ENCODE measurements at places on chromosomes 13 and 19. TPM values are rescaled to one million over a fixed set of nuclear protein-coding genes. Genes with fewer than 3 reads are reported as not detected.

WIZ gene
- 43.9 TPM for total RNA-seq

ZFR2 gene
- total RNA-seq: 22.6 TPM

DNA sequence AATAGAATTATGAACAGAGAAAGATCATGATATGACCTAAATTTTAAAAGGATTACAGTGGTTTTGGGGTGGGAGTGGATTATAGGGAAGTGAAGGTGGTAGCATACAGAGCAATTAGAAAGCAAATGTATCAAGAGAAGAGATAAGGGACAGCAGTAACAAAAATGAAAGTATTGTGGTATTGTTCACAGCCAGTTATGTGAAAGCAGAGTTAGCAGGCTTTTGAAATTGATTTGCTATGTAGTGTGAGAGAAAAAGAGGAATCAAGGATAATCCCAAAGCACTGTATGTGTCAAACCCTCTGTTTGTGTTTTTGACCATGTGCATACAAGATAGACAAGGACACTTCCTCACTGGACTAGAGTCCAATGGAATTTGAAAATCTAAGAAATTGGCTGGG, 1721.4 kb downstream of the PCDH9 start:
- H3K27me3 ChIP-seq: no peaks in the 10 kb centered on the region
- no peaks in the 10 kb centered on the region for H3K4me1 ChIP-seq
- no peak overlapping the region for H3K27ac ChIP-seq
- DNase-seq: no peak

DNA sequence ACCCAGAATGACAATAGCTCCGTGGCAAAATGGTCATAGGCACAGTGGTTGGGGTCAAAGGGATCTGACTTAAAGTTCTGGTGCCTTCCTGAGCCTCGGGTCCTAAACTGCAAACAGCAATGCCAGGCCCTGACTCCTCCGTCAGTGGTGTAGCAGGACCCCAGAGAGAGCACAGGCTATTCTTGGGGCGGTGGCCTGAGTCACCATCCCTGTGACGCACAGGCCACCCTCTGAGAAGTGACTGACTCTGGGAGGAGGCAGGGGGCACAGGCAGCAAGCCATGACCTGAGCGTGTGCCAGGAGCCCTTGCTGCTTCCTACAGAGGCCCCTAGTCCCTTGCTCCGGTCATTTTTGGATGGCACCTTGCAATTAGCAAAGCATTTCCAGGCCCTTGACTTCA, 18.7 kb downstream of the PLVAP start:
- H3K27ac ChIP-seq: no peak overlapping the region
- H3K4me3 ChIP-seq: no peak overlapping the region
- no peak for DNase-seq
- H3K27me3 ChIP-seq: peaks cover 3% of the 10 kb centered on the region
- H3K4me1 ChIP-seq: peaks cover 1% of the 10 kb centered on the region

LILRB5 gene
- total RNA-seq: 0.09 TPM

OSCAR gene
- 2.7 TPM for total RNA-seq

DNA sequence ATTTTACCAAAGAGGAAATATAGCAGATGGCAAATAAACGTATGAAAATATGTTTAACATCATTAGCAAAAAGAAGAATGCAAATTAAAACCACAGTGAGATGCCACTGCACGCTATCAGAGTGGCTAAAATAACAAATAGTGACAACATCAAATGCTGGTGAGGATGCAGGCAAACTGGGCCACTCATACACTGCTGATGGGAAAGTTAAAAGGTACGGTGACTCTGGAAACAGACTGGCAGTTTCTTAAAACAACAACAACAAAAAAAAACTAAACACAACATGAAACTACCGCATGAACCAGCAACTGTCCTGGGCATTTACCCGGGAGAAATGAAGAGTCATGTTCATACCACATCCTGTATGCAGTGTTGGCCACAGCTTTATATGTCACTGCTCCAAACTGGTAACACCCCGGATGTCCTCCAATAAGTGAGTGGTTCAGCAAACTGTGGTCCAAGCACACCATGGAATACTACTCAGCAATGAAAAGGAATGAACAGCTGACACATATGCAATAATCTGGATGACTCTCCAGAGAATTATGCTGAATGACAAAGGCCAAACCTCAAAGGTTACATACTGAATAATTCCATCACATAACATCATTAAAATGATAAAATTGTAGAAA, 22.3 kb downstream of the EPS15L1 start:
- peaks cover 6% of the 10 kb centered on the region for H3K36me3 ChIP-seq
- no peak overlapping the region for H3K27ac ChIP-seq
- H3K4me1 ChIP-seq: peaks cover 32% of the 10 kb centered on the region
- DNase-seq: no peak

CCDC70 gene
- not detected for total RNA-seq

BRSK1 gene
- 52.4 TPM for total RNA-seq

GRCh38 chr13:84705982-84706710, 823.9 kb upstream of the SLITRK1 start:
- no peaks in the 10 kb centered on the region for H3K4me1 ChIP-seq
- no peak overlapping the region for H3K4me3 ChIP-seq
- no peaks in the 10 kb centered on the region for H3K36me3 ChIP-seq
- H3K27me3 ChIP-seq: no peaks in the 10 kb centered on the region

GRCh38 chr19:43406297-43406696, 8.4 kb upstream of the TEX101 start:
- H3K4me1 ChIP-seq: peaks cover 11% of the 10 kb centered on the region
- no peaks in the 10 kb centered on the region for H3K27me3 ChIP-seq
- no peak for DNase-seq
- H3K36me3 ChIP-seq: no peaks in the 10 kb centered on the region
- no peak overlapping the region for H3K4me3 ChIP-seq
- no peak overlapping the region for H3K27ac ChIP-seq

GRCh38 chr19:1437609-1438008, 587 bp upstream of the RPS15 start:
- peaks cover 19% of the 10 kb centered on the region for H3K4me1 ChIP-seq
- peaks cover 48% of the 10 kb centered on the region for H3K36me3 ChIP-seq
- H3K4me3 ChIP-seq: peak overlapping the region; percentile 97
- H3K27me3 ChIP-seq: no peaks in the 10 kb centered on the region
- H3K27ac ChIP-seq: peak overlapping the region; percentile 99

- H3K36me3 ChIP-seq: 0 out of 2 replicates have a peak, but pooled peaks cover 3% of the 10 kb centered on the region
- no peak for DNase-seq
- no peak overlapping the region for H3K27ac ChIP-seq
- H3K27me3 ChIP-seq: no peaks in the 10 kb centered on the region
These were observed 28.7 kb upstream of the C1QTNF9 start for GRCh38 chr13:24280720-24281119.
